ENCODE measurements at places on chromosomes 3 and 15.

- no peak for DNase-seq
These were observed 38.3 kb downstream of the MYH15 start for GRCh38 chr3:108472001-108472591.

DNA sequence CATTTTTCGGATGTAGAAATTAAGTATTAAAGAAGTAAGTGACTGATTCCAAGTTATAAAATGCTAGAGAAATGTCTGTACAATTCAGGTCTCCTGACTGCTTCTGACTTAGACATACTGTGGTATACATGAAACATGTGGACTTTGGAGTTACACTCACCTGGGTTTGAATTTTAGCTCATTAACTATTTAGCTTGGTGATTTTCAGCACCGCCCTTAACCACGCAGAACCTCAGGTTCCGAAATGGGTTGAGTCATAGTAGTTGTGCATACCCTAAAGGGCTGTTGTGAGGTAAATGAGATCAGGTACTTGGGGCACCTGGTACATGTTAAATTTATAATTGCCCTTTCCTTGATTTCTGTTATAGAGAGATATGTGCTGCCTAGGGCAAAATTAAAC is 32.9 kb upstream of the UTS2B start:
- DNase-seq: no peak

GRCh38 chr3:76943058-76943457 is 96.8 kb upstream of the ROBO2 start:
- DNase-seq: no peak

GRCh38 chr3:126338790-126339288 is 18.4 kb downstream of the KLF15 start:
- no peak for DNase-seq

- no peak for DNase-seq
These were observed at the start of gene SYNM for GRCh38 chr15:99104788-99105513. SYNM (plus strand) TSS chr15:99105080; CDS start chr15:99105200, 120 bp downstream.

- no peak for DNase-seq
These were observed 80.1 kb upstream of the CHRM5 start for GRCh38 chr15:33888176-33888575.

DNA sequence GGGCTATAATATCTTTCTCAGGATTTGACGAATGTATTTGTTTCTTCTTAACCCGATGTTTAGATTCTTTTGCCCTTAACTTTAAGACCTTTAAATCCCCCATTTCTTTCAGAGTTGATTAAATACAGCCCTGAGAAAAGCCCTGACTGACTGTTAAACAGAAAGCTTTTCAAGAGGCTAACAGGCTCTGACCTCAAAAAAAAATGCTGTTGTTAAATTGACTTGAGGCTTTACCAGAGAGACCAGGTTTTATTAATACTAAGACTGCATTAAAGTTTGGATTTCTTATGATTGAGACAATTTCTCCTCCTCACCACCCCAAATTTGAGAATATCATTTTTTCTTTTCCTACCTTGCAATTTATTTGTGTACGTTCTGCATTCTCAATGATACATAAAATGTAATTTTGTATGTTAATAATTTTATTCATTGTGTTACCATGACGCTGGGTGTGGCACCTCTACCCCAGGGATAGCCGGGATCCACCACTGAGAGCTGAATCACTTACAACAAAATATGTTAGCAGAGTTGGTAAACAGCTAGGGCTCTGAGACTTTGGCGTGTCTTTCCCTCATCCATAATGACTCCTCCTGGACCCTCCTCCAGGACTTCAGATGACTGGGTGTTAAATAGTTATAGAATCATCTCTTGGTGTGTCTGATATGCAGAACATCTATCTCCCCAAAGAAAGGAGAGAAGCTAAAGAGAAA is 753.5 kb downstream of the NAALADL2 start:
- no peak for DNase-seq

DNA sequence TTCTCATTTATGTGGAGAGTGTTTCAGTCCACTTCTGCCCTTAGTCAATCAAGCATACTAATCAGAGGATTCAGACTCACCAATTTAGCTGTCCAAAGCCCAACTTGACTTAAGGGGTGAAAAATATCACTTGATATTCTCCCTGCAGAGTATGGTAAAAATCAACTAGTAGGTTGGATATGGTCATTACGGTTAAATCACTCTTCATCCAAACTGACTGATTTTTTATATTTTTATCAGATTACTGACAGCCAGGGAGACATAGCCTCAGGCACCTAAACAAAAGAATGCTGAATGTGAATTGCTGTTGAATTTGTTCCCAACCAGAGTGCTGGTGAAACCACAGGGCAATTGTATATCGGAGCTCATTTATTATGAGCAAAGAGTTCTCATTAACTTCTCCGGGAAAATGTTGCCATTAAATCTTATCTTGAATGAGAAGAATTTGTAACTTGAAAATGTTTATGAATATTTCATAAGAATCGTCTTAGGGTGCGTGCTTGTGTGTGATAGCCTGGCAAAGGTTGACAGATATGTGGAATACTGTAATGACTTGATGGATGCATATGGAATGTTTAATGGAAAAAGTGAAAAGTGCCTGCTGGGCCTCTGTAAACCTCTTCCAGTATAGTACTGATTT is 411.2 kb downstream of the NAALADL2 start:
- DNase-seq: no peak

DNA sequence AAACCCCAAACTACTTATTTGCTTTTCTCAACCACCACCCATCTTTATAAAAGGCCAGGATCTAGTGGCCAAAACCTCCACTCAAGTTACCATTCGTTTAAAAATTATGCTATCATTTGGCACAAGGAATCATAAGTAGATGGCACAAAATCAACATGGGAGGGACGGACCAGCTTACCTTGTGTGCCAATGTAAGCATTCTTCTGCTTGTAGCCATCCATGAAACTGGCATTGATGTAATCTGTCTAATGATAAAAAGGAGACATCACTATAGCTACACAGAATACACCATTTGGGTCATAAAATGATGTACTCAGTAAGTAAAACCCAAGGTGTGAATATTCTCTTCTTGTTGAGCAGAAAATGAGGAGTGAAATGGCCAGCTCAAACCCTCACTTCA is 28.2 kb upstream of the SIN3A start:
- no peak for DNase-seq

- DNase-seq: no peak
These were observed 62.5 kb upstream of the SKOR1 start for GRCh38 chr15:67762610-67763368.

GRCh38 chr15:25691544-25692430 is 171.3 kb downstream of the ATP10A start:
- no peak for DNase-seq

- no peak for DNase-seq
These were observed 12.8 kb downstream of the RTP1 start for GRCh38 chr3:187210091-187210490.
